ENCODE measurements at places on chromosomes 13 and 19.

GRCh38 chr13:82344867-82345266, 1537.4 kb downstream of the SLITRK1 start:
- DNase-seq = no peak

DNA sequence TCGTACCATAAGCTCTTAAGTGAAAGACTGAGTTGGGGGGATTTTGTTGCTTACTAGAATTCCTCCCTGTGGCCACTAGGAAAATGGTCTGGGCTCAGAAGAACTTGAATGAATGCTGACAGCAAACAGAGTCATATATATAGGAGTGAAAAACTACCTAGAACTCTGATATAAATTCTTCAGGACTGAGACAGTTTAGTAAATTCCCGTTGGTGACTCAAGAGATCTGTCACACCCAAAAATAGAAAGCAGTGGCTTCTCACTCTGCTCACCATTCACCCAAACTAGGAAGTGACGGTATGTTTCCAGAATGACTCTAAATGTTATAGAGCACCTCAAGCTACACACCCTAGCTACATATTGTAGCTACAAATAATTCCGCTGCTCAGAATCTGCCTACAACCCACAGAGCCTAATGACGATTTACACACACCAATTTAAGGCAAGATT, 116.2 kb downstream of the TBC1D4 start:
- DNase-seq = peak; percentile 60

GRCh38 chr13:82681535-82681934, 1200.7 kb downstream of the SLITRK1 start:
- peak; percentile 7 for DNase-seq

- peak; percentile 94 for DNase-seq
Measured at GRCh38 chr19:6530386-6531162, at the start of gene TNFSF9. TSS of gene TNFSF9 (plus strand) at chr19:6531026. CDS start at chr19:6531037, 11 bp downstream.

GRCh38 chr19:7242601-7243258, 51.5 kb downstream of the INSR start:
- peak; percentile 76 for DNase-seq

- no peak for DNase-seq
Measured at GRCh38 chr19:28213470-28214082, 999.4 kb downstream of the UQCRFS1 start.

DNA sequence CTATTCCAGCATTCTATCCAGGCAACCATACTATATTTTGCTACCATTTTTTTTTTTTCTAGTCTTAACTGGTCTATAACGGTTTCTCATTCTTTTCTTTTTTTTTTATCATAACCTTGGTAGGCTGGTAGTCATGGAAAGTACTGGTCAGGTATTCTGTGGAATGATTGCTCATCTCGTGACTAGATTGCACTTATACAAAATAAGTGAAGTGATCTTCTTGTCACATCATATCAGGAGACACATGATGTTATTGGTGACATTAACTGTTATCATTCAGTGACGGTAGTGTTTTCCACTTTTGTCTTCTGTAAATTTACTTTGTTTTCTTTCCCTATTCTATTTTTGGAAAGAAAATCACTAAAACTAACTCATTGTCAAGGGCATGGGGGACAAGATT, 239.3 kb upstream of the SLITRK6 start:
- no peak for DNase-seq

DNA sequence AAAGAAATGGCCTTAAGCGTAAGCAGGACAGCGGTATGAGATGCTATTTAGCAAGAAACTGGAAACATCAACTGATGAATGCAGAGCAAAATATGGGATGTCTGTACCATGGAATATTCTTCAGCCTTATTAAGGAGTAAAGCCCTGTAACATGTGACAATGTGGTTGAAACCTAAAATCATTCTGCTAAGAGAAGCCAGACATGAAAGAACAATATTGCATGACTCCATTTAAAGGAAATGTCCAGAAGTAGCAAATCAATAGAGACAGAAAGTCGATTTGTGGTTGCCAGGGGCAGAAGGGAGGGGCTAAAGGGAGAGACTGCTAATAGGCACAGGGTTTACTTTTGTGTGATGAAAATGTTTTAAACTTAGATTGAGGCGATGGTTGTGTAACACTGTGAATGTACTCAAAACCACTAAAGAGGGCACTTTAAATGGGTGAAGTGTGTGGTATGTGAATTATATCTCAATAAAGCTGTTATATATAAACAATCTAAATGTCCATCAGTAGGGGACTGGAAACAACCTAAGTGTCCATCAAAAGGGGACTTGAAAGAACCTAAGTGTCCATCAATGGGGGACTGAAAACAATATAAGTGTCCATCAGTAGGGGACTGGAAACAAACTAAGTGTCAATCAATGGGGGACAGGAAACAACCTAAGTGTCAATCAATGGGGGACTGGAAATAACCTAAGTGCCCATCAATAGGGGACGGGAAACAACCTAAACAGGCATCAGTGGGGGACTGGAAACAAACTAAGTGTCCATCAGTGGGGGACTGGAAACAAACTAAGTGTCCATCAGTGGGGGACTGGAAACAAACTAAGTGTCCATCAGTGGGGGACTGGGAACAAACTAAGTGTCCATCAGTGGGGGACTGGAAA, 45.4 kb downstream of the CCL25 start:
- DNase-seq = no peak

- no peak for DNase-seq
Measured at GRCh38 chr13:24218338-24218737, 57.8 kb downstream of the SPATA13 start.

GRCh38 chr13:20217168-20217567, 15.0 kb downstream of the GJB6 start:
- DNase-seq = no peak

Measured in adipocyte (in vitro differentiated cells).